ENCODE measurements at places on chromosomes 12 and 14.

DNA sequence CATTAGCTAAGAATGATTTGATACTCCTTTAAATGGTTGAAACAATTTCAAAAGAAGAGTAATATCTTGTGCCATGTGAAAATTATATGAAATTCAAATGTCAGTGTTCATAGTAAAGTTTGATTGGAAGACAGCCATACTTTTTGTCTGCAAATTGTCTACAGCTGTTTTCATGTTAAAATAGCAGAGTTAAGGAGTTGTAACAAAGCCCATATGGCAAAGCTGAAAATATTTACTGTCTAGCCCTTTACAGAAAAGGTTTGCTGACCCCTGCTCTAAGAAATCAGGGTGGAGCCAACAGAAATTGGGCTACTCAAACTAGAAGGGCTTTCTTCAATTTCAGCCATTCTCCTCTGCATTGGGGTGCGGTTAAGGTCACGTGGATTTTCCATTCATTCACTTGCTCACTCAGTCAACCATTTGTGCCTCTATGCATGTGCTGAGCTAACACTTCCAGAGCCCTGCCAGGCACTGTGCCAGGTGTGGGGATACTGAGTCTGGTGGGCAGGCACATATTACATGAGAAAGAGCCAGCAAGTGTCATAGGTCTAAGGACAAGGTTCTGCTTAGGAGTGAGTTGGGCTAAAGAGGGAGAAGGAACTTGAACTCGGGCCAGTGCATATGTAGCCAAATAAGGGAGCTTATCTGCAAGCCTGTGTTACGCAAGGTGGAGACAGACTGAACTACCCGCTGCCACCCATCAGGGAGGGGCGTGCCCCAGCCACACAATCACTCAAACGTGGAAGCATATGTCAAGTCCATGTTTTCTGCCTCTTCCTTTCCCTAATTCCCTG is 139.8 kb upstream of the NOS1 start:
- no peak for DNase-seq

DNA sequence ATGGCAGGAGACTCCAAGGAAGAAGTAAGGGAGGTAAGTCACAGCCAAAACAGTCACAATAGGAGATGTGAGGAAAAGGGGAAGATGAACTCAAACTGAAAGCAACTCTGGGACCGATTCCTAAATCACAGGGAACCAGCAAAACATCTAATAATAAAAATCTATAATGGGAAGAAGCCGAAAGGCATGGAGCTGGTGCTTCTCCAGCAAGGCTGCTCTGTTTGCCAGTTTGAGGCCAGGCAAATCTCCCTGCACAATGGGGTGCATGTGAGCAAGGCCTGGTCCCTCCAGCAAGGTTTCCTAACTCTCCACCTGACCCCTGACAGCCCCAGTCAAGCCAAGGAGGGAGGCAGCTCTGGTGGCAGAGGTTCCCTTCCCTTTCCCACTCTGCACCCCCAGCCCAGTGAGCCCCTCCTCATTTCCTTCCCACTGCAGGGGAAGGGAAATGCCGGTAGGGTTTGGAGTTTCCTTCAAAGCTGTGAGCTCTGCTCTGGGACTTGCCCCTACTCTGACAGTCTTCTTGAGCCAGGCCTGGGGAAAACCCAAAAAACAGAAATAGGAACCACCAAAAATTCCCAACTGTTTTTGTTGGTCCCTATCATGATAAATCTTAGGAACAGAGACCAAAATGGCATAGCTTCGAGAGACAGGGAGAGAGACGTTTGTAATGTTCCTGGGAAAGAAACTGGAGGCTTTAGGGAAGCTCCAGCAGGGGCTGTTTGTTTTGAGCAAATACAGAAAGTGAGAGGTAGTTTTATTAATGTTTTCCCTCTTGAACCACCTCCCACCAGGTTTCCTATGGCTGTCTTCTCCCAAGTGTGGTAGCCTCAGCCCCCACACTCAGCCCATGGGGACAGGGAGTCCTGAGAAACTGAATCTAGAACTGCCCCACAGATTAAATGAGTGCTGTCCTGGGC is 34.6 kb downstream of the FMNL3 start:
- no peak for DNase-seq

GRCh38 chr12:1935242-1935641 is 16.8 kb upstream of the CACNA2D4 start:
- DNase-seq = no peak

DNA sequence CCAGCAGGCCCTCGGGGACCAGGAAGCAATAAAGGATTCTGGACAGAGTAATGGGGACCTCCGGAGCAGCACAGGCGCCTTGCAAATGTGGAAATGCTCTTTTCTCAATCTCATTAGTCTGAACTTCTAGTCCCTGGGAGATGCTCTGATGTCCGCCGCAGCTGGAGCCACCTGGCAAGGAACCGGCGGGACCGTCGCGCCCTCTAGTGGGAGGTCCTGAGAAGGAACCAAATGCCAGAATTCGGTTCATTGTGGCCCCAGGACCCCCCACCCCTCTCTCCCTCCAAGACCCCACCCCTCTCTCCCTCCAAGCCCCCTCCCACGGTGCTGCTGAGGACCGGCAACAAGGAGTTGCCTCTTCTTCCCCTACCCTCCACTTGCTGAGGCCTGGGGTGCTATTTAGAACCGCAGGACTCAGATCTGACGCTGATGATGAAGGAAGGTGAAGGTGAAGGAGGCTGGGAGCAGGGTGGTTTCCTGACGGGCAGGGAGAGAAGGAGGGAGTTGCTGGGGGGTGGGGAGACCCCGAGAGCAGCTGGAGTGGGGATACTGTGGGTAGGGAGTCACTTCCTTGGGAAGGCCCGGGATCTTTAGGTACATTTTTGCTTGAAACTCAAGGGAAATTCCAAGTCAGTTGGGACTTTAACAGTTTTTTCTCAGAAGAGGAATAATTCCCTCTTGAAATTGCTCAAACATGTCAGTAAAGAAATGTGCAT is 42.5 kb downstream of the SMIM41 start:
- DNase-seq = peak; percentile 45

- no peak for DNase-seq
Observed at GRCh38 chr12:94244165-94245133, 96.1 kb downstream of the PLXNC1 start.

DNA sequence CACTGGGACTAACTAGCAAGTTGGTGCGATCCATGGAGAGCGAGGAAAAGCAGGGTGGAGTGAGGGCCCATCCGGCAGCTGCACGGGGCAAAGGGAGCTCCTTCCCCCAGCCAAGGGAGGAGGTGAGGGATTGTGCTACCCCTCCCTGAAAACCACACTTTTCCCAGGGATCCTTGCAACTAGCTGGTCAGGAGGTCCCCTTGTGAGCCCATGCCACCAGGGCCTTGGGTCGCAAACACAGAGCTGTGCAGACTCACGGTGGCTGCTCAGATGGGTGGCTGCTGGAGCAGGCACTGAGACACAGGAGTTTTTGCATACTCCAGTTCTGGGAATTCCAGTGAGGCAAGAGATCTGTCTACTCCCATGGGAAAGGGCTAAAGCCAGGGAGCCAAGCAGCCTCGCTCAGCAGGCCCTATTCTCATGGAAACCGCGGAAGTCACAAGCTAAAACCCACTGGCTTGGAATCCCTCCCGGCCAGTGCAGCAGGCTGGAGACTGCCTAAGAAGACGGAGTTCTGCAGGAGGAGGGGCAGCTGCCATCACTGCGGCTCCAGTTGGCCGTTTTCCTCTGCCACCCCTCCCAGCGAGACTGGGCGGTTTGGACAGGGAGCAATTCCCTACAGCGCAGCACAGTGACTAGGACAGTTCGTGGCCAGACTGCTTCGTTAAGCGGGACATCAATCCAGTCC is 10.9 kb upstream of the ZNF705A start:
- no peak for DNase-seq

DNA sequence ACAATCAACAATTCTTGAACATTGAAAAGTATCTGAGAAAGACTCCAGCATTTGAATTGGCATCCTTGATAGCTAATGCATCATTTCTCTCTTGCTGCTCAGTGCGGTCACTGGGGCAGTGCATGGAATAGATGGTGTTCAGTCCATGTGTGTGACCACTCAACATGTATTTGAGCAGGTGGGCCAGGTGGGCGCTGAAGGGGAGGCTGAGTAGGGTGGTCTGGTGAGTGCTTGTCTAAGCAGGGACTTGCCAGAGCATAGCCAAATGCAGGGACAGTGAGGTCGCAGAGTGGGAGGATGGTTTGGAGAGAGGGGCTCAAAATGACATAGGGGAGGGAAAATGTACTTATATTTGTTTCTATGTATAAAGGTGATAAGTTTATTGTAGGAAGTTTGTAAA is 409.0 kb downstream of the TMEM121 start:
- DNase-seq = no peak

- no peak for DNase-seq
Observed at GRCh38 chr14:29216268-29217232, 450.0 kb downstream of the FOXG1 start.

- DNase-seq = no peak
Observed at GRCh38 chr12:57803319-57803893, 15.1 kb downstream of the AVIL start.

DNA sequence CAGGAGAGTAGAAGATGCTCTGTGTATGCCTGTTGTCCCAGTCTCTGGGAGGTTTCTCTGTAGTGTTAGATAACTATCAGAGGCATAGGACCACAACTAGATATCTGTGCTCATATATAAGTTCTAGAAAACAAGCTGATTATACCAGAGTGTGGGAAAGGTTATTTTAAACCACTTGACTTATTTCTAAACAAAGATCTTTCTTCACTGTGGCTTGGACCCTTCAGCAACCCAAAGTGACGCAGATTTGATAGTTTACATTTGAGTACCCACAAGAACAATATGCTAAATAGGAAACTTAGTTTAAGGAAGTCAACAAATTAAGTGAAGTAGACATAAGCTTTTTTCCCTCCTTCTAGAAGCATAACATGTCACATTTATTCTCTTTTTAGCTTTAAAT is 41.3 kb downstream of the RIC8B start:
- no peak for DNase-seq

GRCh38 chr14:90299408-90299807 is 32.3 kb downstream of the NRDE2 start:
- DNase-seq = no peak

DNA sequence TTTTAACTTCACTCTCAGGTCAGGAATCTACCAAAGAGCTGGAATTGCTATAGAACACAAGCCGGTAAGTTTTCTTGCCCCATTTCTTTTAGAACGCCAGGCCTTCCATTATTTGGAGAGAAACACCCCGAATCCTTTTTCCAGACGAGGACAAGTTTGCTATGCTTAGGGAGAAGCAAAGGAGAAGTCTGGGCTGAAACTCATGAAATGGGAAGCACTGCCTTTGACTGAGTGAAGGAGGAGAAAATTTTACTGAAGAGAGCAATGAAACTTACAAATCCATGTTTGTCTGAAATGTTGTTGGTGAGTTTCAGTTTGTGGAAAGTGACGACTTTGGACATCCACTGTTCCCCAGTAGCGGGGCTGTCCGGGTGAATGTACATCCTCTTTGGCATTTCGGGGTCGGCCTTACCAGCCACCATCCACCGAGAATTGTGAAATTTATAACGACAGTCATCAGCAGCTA is 3.3 kb downstream of the TBX3 start:
- DNase-seq = no peak

DNA sequence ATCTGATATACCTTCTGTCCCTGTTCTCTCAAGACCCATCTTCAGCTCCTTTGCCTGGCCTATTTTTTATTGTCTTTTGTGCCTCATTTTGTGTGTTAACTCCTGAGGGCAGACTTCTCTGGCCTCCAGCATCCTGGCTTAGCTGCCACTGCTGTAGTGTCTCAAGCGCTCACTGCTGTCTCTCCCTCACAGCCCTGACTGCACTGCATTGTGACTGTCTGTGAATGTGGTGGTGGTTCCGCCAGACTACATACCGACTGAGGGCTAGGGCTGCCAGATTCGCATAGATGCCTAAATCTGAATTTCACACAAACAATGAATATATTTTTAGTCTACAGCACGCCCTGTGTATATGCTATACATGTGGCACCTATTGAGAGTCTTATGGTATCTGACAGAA is 1088.9 kb upstream of the TMEM132C start:
- DNase-seq = no peak

DNA sequence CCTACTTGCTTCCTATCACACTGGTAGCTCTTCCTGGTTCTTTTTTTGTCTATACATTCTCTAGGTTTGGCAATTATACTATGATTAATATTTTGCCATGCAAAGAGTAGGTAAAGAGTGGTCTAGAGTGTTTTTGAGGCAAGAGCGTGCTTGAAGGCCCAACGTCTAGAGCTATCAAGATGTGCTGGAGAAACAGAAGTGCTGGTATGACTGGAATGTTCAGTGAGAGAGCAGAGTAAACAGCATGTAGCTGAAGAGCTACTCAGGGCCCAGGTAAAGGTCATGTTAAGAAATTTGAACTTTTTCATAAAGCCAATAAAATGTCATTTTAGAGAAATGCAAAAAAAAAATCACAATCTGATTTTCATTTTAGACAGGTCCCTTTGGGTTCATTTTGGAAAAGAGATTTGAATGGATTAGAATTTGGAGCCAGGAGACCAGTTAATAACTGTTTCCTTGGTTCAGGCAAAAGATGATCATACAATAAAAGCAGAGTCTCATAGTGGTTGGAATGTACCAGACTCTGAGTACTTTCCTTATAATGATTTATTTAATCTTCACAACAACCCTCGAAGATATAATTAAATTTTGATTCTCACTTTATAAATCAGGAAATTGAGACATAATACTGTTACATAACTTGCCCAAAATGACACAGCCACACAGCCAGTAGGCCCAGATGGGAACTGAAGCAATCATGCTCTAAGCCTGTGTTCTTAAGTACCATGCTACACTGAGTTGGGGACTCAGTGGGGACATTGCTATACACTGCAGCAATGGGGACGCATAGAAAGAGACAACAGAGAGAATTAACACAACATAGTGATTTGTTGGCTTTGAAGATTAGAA is 350.1 kb downstream of the NELL2 start:
- DNase-seq = no peak

DNA sequence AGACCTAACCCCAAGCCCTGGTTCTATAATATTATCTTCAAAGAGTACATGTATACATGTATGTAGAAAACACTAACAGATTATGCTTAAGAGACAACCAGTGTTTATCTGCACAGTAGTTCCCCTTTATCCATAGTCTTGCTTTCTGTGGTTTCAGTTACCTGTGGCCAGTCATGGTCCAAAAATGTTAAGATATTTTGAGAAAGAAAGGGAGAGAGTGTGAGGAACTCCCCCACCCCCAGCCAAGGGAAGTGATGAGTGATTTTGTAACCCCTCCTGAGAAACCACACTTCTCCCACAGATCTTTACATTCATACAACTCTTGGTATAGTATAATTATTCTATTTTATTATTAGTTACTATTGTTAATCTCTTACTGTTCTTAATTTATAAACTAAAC is 77.3 kb upstream of the CNTN1 start:
- DNase-seq = no peak

- no peak for DNase-seq
Observed at GRCh38 chr12:90173499-90174197, 465.0 kb upstream of the ATP2B1 start.

All from activated CD4-positive, CD25-positive, alpha-beta regulatory T cell (primary cell).